Activated T-cell treated with anti-CD3 and anti-CD28 coated beads, Interleukin-2, amount 50 U/mL, for 72 hours (primary cell): ENCODE measurements at places on chromosomes 5 and 9.

GRCh38 chr5:32013658-32014057, 160.5 kb downstream of the GOLPH3 start:
- no peak for DNase-seq

DNA sequence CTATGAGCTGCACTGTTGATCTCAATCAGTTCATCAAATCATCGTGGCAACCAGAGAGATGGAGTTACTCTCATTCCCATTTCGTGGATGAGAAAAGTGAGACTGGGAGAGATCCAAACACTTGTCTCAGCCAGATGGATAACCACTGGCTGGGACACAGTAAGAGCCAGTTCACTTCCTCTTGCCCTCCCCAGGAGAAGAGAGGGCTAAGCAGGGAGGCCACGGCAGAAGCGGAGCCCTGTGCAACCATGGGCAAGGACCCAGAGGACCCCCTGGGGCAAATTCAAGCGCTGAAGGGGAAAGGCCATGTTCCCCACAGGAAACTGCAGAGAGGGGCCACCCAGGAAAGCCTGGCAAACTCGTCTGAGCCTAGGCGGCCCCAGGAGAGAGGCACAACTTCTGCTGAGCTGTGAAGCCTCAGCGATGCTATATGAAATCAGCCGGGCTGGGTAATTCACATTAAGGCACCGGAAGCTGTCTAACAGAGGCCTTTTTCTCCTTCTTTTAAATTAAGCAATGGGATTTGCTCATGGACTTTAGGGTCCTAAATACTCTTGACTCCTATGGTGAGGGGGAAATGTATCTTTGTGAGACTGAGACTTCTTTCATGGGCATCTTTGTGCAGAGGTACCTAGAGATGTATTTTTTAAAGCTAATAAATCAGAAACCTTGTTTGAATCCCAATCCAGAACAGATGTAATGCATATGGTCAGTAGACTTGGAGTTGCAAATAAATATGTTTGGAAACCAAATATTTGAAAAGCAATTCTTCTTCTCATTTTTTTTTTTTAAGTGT, 137.1 kb upstream of the SMIM23 start:
- DNase-seq: no peak

- peak; percentile 23 for DNase-seq
These were observed 826 bp downstream of the GPRIN1 start for GRCh38 chr5:176608937-176609723.

DNA sequence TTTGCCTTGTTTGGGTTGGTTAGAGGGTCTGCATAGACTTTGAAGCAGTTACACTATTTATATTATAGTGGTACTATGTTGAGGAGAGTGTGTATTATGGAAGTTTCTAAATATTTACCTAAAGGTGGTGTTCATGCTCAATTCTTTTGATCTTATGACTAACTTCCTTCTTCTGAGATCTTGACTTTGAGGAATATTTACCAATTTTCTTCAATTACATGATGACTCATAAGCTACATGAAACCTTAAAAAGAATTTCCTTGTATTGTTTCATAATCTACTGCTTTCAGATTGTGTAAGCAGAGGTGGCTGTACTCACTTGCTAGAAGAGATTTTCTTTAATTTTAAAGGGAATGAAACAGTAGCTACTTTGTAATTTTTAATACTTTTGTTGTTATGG, 276.1 kb downstream of the TAF11L14 start:
- no peak for DNase-seq

DNA sequence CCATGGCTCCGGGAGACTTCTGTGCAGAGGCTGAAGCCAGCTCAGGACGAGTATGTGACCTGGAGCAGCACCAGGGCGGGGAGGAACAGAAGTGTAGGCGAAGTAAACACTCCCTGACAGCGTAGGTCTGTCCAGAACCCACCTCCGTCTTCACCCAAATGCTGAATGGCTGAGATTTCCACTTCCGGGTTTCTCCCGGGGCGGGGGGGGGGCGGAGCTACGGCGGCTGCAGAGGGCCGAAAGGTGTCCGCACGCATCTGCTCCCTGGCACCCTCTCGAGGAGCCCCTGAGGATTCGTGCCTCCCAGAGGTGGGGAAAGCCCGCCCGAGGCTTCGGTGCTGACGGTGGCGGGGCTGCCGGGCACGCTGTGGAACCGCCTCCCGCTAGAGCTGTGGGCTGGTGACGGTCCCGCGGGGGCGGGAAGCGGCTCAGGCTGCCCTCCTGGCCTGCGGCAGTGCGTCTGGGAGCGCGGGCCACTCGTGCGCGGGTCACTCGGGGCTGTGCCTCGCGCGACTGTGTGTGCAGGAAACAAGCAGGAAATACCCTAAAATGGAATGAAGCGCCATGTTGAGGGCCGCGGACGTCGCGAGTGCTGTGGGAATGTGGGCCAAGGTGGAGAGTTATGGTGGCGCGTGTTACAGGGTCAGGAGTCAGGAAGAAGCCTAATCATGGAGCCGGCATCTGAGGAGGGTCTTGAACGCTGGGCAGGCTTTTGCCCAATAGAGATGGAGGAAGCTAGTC, 1425.4 kb downstream of the FOXD4L5 start:
- DNase-seq: peak; percentile 28

DNA sequence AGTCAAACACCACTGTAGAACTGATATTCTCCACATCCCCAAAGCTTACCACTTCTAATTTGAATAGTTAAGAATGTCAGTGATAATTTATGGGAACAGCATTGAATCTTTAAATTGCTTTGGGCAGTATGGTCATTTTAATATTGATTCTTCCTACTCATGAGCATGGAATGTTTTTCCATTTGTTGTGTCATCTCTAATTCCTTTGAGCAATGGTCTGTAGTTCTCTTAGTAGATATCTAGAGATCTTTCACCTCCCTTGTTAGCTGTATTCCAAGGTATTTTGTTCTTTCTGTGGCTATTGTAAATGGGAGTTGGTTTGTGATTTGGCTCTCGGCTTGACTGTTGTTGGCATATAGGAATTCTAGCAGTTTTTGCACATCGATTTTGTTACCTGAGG, 1341.8 kb upstream of the CDH9 start:
- no peak for DNase-seq

GRCh38 chr9:10079284-10079964, 533.4 kb downstream of the PTPRD start:
- no peak for DNase-seq
